Bronchial epithelial cell (primary cell): ENCODE measurements at places on chromosomes 2 and 18.
A peak's percentile ranks its signal among the peaks of the same experiment; 100 is the strongest.

DNA sequence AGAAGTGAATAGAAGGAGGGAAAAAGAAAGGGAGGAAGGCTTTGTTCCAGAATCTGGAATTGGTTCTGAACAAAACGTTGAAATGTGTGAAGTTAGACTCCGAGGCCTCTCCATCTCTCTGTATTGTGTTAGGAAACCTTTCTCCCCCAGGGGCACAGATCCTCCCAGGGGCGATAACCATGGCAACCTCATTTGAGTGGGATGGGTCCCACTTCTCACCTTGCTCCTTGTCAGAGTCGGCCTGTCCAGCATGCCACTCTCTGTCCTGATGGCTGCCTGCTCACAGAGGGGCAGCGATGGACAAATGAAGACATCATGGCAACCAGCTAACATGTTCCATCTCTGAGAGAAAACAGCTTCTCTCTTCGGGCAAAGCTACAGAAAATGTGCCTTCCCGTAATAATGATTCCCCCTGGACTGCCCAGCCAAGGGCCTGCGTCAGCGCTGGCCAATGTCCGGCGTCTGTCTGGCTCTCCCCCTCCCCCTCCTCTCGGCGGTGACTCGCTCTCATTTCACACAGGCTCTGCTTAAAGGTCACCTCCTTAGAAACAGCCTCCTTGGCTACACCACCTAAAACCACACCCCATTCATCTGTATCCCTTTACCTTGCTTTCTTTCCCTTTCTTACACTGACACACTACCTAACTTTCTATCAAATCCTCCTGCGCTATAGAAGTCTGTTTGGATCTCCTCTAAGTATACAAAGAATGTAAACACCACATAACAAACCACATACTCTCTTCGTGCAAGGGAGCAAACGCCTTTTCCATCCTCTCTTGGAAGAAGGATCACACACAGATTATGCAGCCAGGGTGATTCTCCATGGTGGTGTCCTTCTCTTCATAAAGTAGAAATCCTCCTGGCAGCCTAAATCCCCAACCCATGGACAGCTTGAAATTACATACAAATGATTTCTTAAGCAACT is 32.1 kb upstream of the TTC39C start:
- DNase-seq = no peak

GRCh38 chr2:84901593-84902120 is 3.8 kb upstream of the TMSB10 start:
- no peak for DNase-seq

- peak; percentile 98 for DNase-seq
Measured at GRCh38 chr2:33210626-33211025, 263.9 kb downstream of the LTBP1 start.

DNA sequence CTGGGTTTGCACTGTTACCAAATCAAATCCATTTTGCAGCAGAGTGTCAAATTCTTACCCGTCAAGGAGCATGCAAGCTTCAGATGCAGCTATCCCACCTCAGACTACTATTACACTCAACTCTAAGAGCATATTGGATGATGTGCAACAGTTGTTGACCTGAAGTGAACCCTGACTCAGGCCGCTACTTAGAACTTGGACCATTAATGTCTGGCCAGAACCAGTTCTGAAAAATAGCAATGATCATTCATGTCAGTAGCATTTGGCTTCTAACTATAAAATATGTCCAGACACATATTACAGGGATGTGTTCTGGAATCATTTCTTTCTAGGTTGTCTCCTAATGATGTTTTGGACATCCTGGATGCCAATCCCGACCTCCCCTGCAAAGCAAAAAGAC is 135.5 kb upstream of the PKDCC start:
- no peak for DNase-seq

DNA sequence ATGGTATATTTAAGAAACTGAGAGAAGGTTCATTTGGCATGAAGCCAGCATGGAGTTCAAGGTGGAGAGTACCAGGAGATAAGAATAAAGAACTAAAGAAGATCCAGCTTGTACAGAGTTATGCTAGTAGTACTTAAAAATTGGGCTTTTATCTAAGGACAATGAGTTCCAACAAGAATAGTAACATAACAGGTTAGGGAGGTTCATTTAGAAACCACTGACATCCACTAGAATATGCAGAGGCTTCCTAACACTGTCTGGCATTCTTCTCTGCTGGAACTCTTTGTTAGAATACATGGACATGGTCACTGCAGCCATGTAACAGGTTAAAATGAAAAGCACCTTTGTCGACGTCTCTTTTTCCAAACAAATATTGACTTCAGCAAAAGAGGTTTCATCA is 42.6 kb upstream of the DSC1 start:
- peak; percentile 32 for DNase-seq

GRCh38 chr2:15480552-15480951 is 80.6 kb downstream of the NBAS start:
- DNase-seq = no peak

DNA sequence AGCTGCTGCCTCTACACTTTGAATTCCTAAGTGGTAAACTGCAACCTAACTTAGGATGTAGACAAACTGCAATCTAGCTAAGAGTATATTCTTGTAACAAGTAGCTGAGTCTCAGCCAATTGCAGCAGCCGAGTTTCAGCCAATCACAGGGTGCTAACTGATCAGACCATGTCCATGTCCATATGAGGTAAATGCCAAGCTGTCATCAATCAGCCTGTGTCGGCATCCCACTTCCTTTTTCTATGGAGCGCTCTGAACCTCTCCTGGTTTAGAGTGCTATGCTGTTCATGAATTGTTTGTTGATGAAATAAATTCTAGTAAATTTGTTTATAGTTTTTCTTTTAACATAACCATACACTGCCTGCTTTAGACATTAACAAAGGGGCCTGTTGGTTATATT is 408.8 kb downstream of the NBAS start:
- no peak for DNase-seq

DNA sequence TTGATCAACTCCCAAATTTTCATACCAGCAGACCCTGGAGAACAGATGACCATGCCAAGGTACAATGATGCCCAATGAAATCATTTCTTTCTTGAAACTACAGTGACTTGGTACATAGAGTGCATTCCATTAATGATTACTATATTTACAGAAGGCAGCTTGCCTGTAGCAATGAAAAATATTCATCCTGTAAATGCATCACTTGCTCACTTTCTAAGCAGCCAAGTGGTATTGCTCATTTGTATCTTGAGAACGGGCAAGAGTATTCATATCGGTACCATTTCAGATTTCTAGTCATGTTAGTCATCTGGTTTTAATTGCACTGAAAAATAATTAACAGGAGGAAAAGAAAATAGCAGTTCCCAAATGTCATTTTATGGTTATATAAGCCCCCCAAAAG is 59.6 kb downstream of the VIL1 start:
- DNase-seq = no peak

DNA sequence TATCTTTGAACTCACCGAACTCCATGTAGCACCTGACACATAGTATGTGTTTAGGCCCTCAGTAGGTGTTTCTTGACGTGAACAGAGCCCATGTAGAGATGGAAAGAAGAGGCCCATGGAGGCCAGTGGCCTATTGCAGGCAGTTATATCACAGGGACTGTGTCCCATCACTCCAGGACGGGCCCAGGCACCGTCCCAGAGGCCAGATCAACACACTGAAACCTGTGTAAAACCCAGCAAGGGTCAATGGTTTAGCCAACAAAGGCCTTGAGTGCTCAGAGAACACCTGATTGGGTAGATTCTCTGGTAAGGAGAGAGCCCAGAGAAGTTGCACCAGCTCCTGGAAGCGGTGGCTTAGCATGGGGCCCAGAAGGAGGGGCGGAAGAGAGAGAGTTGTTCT is 82.8 kb downstream of the INHBB start:
- no peak for DNase-seq

DNA sequence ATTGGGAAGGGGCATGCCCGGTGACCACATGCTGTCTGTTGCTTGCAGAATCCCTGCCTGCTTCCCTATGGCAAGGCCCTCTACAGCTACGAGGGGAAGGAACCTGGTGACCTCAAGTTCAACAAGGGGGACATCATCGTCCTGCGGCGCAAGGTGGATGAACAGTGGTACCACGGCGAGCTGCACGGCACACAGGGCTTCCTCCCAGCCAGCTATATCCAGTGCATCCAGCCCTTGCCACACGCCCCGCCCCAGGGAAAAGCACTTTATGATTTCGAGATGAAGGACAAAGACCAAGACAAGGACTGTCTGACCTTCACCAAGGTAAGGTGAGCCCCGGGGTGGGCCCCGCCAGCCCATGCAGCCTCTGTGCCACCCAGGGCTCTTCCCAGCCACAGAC is 218.6 kb downstream of the SH3RF3 start:
- DNase-seq = no peak

- no peak for DNase-seq
Measured at GRCh38 chr2:202418511-202418910, 42.4 kb downstream of the BMPR2 start.

DNA sequence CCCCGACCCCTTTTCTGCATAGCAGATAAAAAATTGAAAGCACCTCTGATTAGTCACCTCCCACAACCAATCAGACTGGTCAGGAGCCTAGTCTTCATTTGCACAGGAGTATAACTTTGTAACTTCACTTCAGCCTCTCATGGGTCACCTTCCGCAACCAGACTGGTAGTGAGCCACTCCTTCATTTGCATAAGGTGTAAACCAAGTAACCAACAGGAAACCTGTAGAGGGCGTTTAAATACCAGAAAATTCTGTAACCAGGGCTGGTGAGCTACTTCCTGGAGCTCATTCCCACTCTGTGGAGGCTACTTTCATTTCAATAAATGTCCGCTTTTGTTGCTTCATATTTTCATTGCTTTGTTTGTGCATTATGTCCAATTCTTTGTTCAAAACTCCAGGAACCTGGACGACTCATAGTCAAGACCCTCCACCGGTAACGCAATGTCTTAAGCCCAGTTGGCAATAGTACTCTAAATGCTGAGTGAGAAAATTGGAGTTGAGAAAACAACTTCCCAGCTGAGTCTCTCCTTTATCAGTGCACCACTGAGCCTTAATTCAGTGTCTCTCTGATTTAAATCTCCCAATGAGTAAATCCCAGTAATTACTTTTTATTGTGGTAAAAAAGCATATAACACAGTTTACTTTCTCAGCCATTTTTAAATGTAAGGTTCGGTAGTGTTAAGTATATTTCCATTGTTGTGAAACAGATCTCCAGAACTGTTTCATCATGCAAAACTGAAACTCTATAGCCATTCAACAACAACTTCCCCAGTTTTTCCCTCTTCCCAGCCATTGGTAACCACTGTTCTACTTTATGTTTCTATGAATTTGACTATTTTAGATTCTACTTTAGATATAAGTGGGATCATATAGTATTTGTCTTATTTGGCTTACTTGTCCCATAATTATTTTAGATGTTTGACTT is 392.7 kb upstream of the SLC8A1 start:
- peak; percentile 69 for DNase-seq

GRCh38 chr18:31373641-31374040 is 2.9 kb upstream of the DSG4 start:
- DNase-seq = peak; percentile 28

DNA sequence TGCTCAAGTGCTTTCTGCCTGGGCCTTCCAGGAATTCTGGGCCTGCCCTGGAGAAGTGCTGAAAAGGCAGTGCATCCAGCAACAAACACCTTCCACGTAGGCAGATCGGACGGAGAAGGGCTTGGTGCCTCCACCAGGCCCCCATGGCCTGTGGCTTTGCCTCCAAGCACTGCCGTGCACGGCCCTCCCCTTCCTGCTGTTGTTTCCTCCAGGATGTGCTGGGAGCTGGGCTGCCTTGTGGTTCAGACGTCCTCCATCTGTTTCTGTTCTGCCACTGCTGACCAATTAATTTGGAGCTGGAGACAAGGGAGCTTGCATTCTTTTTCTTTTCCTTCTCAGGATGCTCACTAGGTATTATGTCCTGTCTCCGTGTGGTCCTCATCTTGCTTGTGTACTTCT is 197.0 kb downstream of the HRH4 start:
- DNase-seq = no peak

GRCh38 chr2:218082586-218083351 is 13.7 kb downstream of the RUFY4 start:
- no peak for DNase-seq

GRCh38 chr2:241865416-241865956 is 4.0 kb upstream of the RTP5 start:
- DNase-seq = no peak

DNA sequence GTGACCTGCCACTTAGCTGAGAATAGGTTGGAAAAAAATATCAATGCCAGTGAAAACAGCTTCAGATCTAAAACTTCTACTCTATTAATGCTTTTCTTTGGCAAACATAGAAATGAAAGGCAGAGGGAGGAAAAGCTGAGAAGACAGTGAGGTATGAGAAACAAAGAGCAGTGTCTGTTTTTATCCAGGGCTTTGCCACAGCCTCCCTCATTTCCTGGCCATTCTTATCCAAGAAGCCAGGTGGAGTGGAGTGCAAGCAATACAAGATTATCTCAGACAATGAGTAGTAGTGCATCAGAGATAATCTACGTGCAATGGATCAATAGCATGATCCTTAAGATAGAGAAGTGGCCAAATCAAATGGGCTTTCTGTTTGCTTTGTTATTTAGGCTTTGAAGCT is 808.7 kb upstream of the PIK3C3 start:
- DNase-seq = no peak

GRCh38 chr2:194842871-194843270 is 814.2 kb upstream of the SLC39A10 start:
- DNase-seq = no peak
